ENCODE measurements at places on chromosomes 12 and 14. TPM values are rescaled to one million over a fixed set of nuclear protein-coding genes. Genes with fewer than 3 reads are reported as not detected.
A peak's percentile ranks its signal among the peaks of the same experiment; 100 is the strongest.

DNA sequence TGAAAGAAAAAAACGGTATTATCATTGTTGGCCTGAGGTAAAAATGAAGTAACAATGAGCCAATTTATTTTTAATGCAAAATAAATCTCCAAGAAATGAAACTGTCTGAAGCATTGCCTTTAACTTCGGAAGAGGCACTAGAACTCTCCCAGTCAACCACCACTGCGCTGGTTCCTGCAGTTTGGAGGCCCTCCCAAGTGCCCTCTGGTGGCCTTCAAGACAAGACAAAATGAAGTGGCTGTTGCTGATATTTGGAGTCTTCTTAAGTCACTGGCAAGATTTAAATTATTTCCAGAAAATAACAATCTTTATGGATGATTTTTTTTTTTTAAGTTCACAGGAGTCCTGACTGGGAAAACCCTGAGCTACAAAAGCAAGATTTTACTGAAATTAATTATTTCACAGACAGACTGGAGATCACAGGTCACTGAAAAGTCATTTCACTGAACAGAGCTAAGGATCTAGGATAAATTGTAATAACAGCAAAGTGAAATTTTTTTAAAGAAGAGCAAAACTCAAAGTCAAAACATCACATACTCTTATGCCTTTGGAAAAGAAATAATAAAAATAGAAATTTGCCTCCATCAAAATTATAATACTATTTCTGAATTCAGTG is 58.2 kb downstream of the DICER1 start:
- peak; percentile 83 for DNase-seq

DNA sequence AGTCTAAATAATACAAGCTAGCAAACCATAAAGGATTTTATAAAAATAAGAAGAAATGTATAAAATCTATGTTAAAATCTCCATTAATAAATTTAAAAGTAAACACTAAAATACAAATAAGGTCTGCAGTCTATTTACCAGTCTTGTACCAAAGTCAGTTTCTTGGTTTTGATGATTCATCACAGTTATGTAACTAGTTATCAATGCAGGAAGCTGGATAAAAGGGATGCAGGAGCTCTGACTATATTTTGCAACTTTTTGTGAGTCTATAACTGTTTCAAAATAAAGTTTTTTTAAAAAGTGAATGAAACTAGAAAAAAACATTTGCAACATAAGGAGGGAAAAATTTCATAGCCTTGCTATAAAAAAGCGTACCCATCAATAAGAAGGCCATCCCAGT is 151.5 kb downstream of the DERA start:
- no peak for DNase-seq

GRCh38 chr12:126663304-126664094 is 1598.3 kb downstream of the AACS start:
- peak; percentile 5 for DNase-seq

TSHR gene
- total RNA-seq, result 0.18 TPM

PAX9 gene
- total RNA-seq, result not detected

IL31 gene
- not detected for total RNA-seq

IL26 gene
- total RNA-seq, result not detected

TNS2 gene
- 38.5 TPM for total RNA-seq

IQSEC3 gene
- total RNA-seq, result 0.73 TPM

ACOT6 gene
- total RNA-seq, result not detected

CYP46A1 gene
- not detected for total RNA-seq

PLA2G1B gene
- total RNA-seq, result not detected

GRCh38 chr14:57066887-57067513 is 201.7 kb downstream of the EXOC5 start:
- peak; percentile 48 for DNase-seq

PAH gene
- not detected for total RNA-seq

DNA sequence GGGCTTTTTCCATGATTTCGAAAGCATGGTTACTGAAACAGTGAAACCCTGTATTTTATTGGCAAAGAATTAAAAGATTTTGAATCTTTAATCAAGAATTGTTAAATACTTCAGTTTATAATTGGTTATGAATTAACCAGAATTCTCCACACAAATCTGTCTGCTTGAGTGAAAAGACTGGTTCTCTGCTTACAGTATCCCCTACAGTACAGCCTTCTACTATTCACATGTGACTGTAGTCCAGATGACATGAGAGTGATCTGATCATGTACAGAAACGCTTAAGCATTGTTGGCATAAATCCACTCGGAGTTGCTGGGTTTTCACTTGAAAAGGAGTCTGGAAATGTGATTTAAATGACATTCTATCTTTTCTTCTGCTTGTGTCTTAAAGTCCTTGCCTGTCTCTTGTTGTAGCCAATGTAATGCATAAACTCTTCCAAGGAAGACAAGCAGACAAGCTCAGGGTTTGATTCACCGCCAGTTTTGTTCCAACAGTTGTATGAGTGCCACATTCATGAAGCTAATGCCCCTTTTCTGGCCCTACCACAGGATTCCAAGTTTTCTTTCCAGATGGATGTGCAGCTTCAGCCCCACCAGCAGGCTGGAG is 222.0 kb upstream of the LRIG3 start:
- DNase-seq, result peak; percentile 56

GRCh38 chr14:30882431-30882830 is 8.1 kb downstream of the COCH start:
- DNase-seq, result no peak

KRT8 gene
- total RNA-seq, result 208 TPM

TRAF3 gene
- 4.0 TPM for total RNA-seq

- DNase-seq, result no peak
Measured at GRCh38 chr12:117622087-117622486, 260.7 kb upstream of the NOS1 start.

DNA sequence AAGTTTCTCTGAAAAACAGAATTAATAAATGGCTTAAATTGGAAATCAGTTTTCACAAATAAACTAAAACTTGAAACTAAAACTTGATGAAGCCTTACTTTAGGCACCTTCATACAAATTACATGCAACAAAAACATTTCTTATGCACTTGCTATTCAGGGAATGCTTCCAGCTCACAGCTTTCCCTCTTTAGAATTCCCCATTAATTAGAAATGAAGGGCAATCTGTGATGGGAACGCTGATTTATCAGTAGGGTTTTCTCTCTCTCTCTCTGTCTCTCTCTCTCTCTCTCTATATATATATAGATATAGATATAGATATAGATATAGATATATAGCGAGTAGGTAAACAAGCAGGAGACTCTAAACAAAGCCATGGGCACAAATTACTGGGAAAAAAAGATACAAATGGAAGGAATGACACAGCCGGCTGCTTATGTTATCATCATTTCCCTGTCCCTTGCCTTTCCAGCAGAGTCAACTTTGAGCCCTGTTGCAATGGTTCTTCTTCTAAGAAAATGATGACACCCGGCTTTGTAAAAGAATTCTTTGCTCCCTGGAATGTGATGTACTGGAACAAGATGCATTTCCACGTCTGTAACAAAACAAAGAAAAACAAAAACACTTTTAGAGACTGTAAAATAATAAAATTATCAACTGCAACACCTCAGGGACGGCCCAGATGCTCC is 1121.6 kb upstream of the TMEM132C start:
- DNase-seq, result no peak

All from stomach (tissue), 19 donors.